Tongue (tissue), 3 donors: ENCODE measurements at places on chromosomes 2 and 18. TPM values are rescaled to one million over a fixed set of nuclear protein-coding genes. Genes with fewer than 3 reads are reported as not detected.
A peak's percentile ranks its signal among the peaks of the same experiment; 100 is the strongest.

- DNase-seq: no peak
These were observed 72.2 kb downstream of the COX7A2L start for GRCh38 chr2:42288811-42289210.

GRCh38 chr18:79068341-79068936, 755 bp upstream of the ATP9B start:
- peak; percentile 55 for DNase-seq

Gene MAP3K20
- total RNA-seq: 305 TPM

DNA sequence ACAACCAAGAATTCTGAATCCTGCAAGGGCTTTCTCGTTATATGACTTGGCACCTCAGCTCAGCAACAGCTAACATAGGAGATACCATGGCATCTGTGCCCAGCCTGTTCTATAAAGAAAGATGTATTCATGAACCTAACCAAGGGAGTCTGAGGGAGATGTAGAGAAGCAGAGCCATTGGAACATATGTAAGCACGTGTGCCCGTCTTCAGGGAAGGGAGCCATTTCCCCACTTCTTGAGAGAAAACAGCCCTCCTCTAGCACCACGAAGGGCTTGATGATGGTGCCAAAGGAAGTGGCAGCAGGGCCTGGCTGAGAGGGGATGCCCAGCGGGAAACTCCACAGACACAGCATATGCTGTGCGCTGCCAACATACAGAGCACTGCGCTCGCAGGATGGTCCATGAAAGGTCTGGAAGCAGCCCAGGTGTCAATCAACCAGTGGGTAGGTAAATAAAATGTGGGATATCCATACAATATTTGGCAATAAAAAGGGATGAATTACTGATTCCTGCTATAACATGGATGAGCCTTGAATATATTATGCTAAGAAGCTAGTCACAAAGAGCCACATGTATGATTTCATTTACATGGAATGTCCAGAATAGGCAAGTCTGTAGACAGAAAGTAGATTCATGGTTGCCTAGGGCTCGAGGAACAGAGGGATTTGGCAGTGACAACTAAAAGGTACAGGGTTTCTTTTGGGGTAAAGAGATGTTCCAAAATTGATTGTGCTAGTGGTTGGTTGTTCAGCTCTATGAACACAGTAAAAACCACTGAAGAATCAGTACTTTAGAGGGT, 16.1 kb downstream of the TMEM247 start:
- DNase-seq: no peak

DNA sequence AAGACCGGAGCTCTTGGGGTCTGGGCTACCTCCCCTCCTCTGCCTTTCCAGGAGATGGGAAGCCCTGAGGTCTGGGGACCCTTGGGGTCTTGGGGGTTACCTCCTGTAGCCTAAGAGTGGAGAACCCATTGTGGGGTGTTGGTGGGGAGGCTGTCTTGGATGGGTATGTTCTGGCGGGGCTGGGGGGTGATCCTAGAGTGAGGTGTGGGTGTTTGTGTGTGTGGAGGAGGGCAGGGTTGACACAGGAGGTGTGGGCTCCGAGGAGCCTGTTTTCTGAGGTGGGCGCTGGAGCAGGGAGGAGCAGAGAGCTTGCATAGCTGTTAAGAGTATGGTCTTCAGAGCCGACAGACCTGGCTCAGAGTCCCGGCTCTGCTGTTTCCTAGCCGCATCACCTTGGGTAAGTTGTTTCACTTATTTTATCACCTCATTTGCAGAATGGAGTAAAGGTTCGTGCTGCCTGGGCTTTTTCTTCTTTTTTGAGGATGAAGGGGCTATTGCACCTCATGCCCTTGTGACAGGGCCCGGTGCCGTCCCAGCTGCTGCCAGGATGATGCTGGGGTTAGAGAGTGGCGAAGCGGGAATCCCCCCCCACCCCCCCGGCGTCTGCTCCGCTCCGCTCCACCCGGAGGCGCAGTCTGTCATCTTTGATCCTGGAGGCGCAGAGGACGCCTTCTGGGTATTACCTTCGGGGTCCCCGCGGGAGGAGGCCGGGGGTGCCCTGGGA, 17.2 kb downstream of the TET3 start:
- DNase-seq: no peak

GRCh38 chr2:130258356-130258755, 60.1 kb upstream of the TUBA3E start:
- DNase-seq: peak; percentile 63

Gene VWC2L
- not detected for total RNA-seq

GRCh38 chr2:82089518-82089917, 1785.0 kb upstream of the LRRTM1 start:
- no peak for DNase-seq

Gene FMNL2
- total RNA-seq: 30.8 TPM

- DNase-seq: peak; percentile 34
These were observed 31.4 kb downstream of the COLEC11 start for GRCh38 chr2:3626118-3626811.

Gene LMAN2L
- 41.5 TPM for total RNA-seq

- no peak for DNase-seq
These were observed 277.1 kb upstream of the NRP2 start for GRCh38 chr2:205405194-205405593.

Gene GAREM1
- 14.0 TPM for total RNA-seq

- DNase-seq: peak; percentile 1
These were observed 11.2 kb downstream of the POU3F3 start for GRCh38 chr2:104865096-104865470.

DNA sequence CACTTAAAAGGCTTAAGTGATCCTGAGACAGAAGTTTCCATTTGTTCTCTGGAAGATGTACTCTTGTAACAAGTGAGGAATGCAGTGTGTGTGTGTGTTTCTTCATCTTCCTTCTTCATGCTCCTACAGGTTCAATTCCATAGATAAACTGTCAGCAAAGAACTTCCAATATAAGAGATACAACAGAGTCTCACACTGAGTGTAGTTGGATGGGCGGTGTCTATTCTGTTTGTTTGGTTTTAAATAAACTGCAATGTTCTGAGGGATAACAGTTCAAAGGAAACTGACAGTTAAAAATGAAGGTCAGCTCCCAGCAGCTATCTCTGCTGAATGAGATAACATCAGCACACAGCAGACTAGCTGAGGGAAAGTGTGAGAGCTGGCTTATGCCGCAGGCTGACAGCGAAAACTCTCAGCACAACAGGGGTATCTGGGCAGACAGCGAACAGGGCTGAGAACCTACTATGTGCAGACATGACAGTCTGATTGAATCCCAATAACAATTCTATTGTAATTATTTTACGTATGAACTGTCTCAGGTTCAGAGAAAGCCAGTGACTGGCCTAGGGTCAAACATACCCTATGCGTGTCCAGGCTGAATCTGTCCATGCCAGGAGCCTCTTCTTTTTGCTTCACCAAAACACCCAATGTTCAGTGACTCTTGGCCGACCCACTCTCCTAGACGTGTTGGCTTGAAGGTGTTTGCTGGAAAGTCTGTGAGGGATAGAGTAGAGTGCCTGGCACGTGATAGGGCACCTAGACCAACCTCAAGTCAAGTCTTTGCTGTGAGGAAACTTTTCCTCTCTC, 201.9 kb upstream of the TRIB2 start:
- DNase-seq: no peak

- no peak for DNase-seq
These were observed 843.2 kb downstream of the LRRTM4 start for GRCh38 chr2:76679025-76679396.

Gene GLI2
- 6.9 TPM for total RNA-seq

Gene PAIP2B
- 16.2 TPM for total RNA-seq

- DNase-seq: peak; percentile 72
These were observed 107.7 kb downstream of the HNMT start for GRCh38 chr2:138071720-138072719.

DNA sequence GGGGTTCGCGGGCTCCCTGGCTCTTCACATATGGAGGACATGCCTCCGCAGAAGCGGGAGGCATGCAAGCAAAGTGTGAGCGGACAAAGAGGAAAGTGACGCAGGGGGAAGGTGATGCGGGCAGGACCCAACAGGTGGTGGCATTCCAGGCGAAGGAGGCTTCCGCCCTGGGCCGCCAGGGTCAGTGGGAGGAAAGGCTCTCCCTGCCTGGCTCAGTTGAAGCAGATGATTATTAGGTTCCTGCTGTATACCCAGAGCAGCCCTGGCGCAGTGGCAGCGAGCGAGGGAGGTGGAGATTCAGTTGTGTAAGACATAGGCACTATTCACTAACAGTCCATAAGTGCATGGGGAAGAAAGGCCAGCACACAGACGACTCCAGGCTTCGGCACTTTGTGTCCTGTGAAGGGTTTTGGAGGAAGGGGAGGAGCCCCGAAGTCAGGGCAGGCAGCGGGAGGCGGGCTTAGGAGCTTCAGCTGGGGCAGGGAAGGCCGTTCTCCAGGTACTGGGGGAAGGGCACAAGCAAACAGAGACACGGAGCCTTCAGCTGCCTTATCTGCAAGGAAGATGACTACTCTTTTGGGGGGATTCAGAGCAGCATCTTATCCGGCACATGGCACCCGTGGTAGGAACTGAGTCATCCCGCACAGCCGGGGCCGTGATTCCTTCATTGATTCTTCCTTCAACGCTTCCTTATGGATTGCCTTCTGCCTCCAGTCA, 89.8 kb downstream of the TGOLN2 start:
- peak; percentile 41 for DNase-seq

GRCh38 chr18:54387631-54388030, 29.9 kb downstream of the C18orf54 start:
- DNase-seq: no peak

Gene ATP6V1B1
- 4.3 TPM for total RNA-seq

Gene CHPF
- total RNA-seq: 121 TPM

DNA sequence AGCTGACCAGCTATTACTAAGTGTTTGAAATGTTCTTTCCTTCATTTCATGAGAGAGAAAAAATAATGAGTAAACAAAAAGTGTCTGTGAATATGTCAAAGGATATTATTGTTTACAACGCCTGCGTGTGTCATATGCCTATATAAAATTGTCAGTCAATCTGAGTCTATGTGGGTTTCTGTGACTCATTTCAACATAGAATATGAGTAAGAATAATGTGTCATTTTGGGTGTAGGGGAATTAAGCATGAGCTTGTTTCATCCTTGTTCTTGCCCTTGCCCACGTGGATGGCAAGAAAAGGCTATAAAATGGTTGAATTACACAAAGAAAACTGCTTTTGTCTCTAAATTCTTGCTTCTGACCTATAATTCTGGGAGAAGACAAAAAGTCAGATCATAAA, 466.0 kb downstream of the PTH2R start:
- DNase-seq: no peak

- no peak for DNase-seq
These were observed 125.5 kb downstream of the GLI2 start for GRCh38 chr2:120861191-120861575.

Gene TNFRSF11A
- total RNA-seq: 4.8 TPM
